ENCODE measurements at places on chromosomes 1 and 21.

DNA sequence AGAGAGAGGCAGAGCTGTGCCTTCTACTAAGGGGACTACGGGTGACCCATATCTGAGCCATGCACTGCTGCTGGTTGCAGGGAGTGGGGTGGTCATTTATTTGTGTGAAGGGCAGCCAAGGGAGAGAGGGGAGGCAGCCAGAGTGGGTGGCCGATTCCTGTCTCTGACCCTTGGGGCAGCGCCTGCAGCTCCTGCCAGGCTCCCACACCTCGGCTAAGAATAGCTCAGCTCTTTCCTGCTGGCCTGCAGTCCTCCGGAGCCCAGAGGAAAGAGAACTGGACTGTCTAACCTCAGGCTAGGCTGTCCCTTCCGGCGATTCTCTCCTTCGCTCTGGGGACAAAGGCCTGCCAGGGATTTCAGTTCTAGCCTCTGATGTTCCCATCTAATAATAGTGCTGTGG is 11.6 kb upstream of the CD34 start:
- no peak overlapping the region for H3K4me3 ChIP-seq
- no peaks in the 10 kb centered on the region for H3K36me3 ChIP-seq
- no peaks in the 10 kb centered on the region for H3K4me1 ChIP-seq
- DNase-seq: no peak

DNA sequence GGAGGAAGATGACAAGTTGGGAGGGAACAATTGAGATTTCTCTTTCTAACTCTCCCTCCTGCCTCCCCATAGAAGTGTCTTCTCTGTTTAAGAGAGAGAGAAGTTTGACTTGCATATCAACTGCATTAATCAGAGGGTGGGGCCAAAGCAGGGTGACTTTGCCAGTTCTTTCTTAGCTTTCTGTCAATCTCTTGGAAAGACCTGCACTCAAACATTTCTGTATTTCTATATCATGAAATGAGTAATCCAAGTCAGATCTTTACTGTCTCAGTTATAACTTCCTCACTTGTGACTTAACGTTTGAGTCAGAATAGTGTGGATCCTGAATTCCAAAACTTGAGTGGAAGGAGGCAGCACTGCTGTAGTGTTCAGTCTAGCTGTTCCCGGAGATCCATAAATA is 180.8 kb upstream of the KCNK2 start:
- H3K4me1 ChIP-seq: no peaks in the 10 kb centered on the region
- no peak overlapping the region for H3K4me3 ChIP-seq
- H3K27me3 ChIP-seq: no peaks in the 10 kb centered on the region
- DNase-seq: no peak
- no peaks in the 10 kb centered on the region for H3K36me3 ChIP-seq
- H3K27ac ChIP-seq: no peak overlapping the region

DNA sequence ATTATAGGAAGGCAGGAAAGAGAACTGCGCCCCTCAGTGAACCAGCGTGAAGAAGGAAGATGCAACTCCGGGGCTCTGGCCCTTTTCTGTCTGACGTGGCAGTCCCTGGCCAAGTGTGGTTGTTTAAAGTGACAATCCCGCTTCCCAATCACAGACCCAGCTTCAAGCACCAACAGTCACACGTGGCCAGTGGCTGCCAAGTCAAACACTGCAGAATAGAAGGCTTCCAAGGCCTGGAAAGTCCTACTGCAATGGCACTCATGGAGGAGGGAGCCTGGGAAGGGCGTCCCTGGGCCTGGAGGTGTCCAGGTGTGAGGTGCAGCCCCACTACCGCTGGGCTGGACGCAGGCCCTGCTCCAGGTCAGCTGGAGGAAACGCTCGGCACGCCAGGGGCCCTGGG is 143.8 kb downstream of the CASZ1 start:
- no peak overlapping the region for H3K27ac ChIP-seq
- no peaks in the 10 kb centered on the region for H3K4me1 ChIP-seq
- H3K27me3 ChIP-seq: no peaks in the 10 kb centered on the region

- H3K27ac ChIP-seq: peak overlapping the region; percentile 42
- no peak overlapping the region for H3K4me3 ChIP-seq
- no peaks in the 10 kb centered on the region for H3K36me3 ChIP-seq
- H3K4me1 ChIP-seq: peaks cover 45% of the 10 kb centered on the region
- H3K27me3 ChIP-seq: no peaks in the 10 kb centered on the region
- no peak for DNase-seq
Measured at GRCh38 chr1:235946571-235946981, 79.9 kb upstream of the LYST start.

DNA sequence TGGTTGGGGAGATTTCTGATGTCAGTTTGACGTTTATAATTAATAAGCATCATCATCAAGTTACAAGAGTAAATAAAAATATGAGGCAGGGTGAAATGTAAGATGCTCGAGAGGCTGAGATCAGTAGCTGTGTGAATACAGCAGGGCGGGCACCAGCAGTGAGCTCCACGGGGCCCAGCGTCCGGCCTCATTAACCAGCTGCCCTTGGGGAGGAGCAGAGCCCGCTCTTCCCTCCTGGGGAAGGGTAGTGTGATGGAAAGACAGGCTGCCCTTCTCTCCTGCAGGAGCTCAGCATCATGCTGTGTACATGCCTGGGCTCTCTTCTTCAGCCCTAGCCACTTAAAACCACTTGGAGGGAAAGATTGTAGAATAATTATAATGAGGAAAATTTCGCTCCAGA is 23.4 kb downstream of the PDE9A start:
- H3K4me1 ChIP-seq: peaks cover 42% of the 10 kb centered on the region
- H3K36me3 ChIP-seq: no peaks in the 10 kb centered on the region
- H3K27me3 ChIP-seq: peaks cover 5% of the 10 kb centered on the region
- no peak for DNase-seq
- H3K4me3 ChIP-seq: no peak overlapping the region
